Non-pigmented ciliary epithelial cell (primary cell): ENCODE measurements at places on chromosomes 11 and 22.
A peak's percentile ranks its signal among the peaks of the same experiment; 100 is the strongest.

DNA sequence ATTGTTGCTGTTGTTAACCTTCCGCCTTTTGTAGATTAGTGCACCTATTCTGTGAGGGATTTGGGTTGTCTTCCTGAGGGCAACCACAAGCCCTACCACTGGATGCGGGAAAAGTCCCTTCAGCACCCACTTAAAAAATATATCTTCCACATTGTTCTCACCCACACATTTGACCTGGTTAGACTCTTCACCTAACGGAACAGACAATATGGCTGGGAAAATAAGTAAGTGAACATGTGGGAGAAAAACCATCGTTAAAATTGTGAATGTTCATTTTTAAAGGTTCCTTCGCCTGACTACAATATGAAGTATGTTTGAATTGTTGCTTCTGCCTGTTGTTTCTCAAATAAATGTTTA is 72.0 kb upstream of the MPEG1 start:
- DNase-seq: no peak

GRCh38 chr11:128929991-128930390 is 12.7 kb downstream of the TP53AIP1 start:
- DNase-seq: no peak

DNA sequence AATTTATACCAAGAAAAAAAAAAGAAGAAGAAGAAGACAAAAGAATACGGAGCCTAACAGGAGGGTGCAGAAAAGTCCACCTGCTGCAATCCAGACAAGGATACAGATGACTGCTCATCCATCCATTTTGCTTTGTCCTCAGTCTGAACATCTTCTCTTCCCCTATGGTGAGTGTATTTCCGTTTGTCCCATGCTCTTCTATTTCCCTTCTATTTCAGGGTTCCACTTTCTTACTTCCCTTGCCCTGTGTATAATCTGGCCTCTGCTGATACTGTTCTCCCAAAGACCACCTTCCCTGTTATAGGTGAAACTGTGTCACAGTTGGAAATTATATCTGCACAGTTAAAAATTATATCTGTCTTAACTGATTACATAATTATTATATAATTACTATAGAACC is 48.7 kb upstream of the USP47 start:
- no peak for DNase-seq

DNA sequence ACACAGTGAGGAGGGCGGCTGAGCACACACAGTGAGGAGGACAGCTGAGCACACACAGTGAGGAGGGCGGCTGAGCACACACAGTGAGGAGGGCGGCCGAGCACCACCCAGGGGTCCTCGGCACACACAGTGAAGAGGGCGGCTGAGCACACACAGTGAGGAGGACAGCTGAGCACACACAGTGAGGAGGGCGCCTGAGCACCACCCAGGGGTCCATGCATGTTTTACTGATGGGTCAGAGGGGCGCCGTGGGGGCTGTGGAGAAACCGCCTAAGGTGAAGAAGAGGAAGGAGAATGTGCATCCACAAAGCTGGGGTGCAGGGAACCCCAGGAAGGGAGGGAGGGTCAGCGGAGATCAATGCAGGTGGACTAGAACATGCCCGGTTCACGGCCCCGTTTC is 461.8 kb downstream of the BRD1 start:
- DNase-seq: no peak

DNA sequence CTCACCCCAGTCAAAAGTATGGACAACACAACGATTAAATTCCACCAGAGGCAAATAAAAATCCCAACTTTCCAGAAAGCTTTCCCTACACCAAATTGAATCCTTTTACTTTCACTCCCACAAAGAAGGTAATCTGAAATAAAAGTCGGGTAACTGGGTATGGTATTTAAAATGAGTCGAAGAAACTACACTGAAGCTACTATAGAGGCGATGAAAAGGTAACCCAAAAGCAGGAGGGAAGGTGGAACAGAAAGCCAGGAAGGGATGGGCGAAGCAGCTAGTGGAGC is 1.1 kb downstream of the PICALM start:
- DNase-seq: no peak

GRCh38 chr22:29206372-29207242 is 911 bp downstream of the EMID1 start:
- no peak for DNase-seq

DNA sequence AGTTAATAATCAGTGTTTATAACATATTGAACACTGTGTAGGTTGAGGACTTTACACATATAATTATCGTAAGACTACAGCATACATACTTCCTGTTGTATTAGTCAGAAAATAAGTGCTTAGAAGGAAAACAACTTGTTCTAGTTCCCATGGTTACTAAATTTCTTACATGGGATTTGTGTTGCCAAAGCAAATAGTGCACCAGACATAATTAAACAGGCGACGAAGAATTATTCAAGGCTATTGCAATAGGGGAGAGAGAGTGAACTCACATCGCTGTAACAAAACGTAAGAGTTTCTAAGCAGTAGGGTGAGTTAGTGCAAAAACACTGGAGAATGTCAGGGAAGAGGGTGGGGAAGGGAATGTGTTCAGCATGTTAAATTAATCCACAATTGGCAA is 347.8 kb downstream of the CNTN5 start:
- no peak for DNase-seq

GRCh38 chr22:17266251-17266971 is 47.2 kb upstream of the ADA2 start:
- DNase-seq: no peak

- no peak for DNase-seq
These were observed at the start of gene MS4A13 for GRCh38 chr11:60515144-60515855. TSS of gene MS4A13 (plus strand) at chr11:60515392. CDS start at chr11:60518084, 2,692 bp downstream.

DNA sequence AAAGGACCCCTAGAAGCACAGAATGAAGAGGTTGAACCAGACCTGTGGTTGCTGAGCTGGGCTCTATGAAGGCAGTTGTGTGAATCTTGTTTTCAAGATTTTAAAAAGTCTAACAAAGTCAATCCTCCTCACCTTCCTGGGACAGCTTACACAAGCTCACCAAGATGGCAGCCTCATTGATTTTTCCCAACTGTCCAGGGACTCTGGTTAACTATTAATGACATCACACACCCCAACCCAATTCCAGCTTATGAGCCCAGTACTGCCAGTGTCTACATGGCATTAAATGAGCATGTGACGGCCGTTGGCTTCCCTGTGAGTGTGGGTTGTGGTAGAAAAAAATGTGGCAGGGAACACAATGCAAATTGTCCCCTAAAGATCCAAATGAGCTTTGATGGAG is 137.0 kb downstream of the CHST1 start:
- no peak for DNase-seq

DNA sequence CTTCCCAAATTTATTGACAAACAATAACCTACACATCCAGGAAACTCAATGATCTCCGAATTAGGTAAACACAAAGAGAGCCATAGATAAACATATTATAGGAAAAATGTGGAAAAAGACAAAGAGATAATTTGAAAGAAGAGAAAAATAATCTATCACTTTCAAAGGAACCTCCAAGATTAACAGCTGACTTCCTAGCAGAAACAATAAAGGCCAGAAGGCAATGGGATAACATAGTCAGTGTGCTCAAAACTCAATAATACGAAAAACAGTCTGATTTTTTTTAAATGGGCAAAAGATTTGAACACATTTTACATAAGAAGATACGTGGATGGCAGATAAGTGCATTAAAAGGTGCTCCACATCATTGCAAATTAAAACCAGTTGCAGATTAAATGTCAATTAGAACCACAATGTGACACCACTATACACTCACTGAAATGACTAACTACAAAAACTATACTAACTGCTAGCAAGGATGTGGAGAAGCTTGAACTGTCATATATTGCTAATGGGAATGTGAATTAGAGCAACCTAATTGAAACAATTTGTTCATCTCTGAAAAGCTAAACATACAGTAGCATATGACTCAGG is 300.4 kb downstream of the TMEM135 start:
- no peak for DNase-seq

DNA sequence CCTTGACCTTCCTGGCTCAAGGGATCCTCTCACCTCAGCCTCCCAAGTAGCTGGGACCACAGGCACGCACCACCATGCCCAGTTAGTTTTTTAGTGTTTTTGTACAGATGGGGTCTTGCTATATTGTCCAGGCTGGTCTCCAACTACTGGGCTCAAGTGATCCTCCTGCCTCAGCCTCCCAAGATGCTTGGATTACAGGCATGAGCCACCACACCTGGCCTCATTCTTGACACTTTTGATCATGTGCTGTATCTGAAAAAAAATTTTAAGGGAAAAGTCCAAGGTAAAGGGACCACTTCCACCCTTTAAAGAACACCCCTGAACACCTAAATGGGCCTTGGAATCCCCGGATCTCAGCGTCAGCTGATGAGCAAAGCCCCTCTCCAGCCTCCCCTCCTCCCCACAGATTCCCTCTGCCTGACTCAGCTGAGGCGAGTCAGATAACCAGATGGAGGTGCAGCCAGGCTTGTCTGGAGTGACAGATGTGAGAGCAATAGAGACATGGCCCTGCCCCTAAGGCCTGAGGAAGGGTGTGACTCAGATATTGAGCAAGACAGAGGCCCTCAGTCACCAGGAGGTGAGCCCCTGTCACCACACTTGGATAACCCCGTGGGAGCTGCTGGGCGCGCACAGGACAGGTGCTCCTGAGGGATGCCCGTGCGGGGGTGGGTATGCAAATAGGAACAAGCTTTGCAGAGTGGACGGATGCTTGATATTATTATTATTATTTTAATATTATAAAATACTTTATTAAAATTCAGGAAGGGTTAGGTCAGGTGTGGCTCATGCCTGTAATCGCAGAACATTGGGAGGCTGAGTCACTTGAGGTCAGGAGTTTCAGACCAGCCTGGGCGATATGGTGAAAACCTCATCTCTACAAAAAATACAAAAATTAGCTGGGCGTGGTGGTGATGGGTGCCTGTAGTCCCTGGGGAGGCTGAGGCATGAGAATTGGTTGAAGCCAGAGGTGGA is 5.0 kb upstream of the CCDC88B start:
- DNase-seq: peak; percentile 87

- no peak for DNase-seq
These were observed 2.0 kb downstream of the RIC8A start for GRCh38 chr11:209275-210121.

- DNase-seq: peak; percentile 24
These were observed 476.8 kb downstream of the METTL15 start for GRCh38 chr11:28584992-28585391.

DNA sequence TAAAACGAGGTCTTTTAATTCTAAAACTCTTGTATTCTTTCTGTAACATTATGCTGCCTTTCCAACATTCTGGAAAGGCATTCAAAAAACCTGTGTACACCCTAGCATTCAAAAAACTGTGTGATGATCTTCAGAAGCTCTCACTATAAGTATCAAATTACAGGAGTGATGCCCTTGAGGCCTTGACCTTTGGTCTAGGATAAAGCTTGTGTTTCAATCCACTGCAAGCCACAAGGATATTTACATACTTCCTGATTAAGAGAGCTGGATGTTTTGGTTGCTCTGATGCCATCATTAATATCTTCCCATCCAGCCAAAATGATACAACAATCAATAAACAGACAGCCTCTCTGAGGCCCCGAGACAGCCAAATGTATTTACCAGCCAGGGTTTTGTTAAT is 11.9 kb downstream of the CLPB start:
- no peak for DNase-seq

GRCh38 chr11:79232346-79232745 is 208.5 kb downstream of the TENM4 start:
- no peak for DNase-seq

DNA sequence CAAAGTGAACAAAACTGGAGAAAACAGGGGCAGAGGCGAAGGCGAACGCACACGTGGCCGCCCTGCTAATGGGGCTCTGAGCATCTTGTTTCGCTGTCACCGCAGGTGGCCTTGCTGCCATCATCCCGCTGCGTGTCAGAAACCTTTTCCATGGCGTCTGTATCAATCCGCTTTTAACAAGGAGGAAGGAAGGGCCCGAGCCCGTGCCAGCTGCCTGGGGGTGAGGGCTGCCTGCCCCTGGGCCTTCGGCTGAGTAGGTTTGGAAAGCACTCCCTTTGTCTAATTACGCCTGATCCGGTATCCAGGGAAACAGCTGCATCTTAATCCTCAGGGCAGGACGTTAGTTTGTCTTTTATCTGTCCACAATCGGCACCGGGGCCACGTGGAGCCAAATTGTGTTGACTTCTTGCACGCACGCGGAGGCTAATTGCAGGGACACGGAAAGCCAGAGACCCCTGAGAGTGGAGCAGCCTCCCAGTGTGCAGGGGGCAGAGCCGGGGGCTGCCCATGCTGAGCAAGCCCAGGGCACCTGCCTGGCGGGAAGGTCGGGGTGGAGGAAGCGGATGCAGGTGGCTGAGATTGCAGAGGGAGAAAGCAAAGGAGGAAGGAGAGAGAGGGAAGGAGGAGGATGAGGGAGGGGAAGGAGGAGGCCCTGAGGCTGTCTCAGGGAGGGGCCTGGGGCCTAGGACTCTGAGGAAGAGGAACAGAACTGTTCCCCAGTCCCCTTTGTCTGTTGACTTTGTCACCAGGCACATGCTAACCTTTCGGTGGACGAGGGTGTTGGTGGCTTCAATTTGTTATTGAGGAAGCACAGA is 19.2 kb upstream of the TH start:
- DNase-seq: no peak

- no peak for DNase-seq
These were observed 40.6 kb downstream of the OSBP start for GRCh38 chr11:59574932-59575502.

DNA sequence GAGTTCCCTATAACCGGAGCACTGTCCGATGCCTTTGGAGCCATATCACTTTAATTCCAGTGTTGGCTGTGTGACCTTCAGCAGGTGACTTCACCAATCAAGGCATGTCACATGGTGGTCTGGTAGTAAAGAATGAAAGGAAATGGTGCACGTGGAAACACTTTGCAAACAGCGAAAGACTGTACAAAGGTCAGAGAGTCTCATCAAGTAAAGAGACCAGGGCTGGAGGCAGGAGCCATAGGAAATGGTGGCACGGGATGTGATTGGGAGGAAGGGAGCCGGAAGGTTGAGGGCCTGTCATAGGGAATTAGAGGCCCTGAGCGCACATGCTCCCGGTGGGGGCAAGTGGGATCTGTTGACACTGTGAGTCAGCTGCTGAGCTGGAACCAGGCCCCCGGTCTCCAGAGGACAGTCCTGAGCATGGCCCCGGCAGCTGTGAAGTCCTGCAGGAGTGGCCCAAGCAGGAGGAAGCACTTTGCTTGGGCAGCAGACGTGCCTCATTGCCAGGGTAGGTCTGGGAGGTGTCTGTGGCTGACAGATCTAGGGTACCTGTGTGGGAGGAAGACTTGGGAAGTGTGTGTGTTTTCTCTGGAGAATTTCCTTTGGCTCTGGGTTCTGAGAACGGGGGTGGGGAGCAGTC is 2.0 kb downstream of the DAGLA start:
- DNase-seq: no peak
